Skin of body (tissue), 3 donors: ENCODE measurements at places on chromosomes 12 and 14. TPM values are rescaled to one million over a fixed set of nuclear protein-coding genes. Genes with fewer than 3 reads are reported as not detected.
A peak's percentile ranks its signal among the peaks of the same experiment; 100 is the strongest.

Gene NOVA1
- 11.5 TPM for total RNA-seq

Gene HOXC5
- total RNA-seq = 1.4 TPM

Gene FAM90A1
- not detected for total RNA-seq

Gene GPN3
- 15.4 TPM for total RNA-seq

DNA sequence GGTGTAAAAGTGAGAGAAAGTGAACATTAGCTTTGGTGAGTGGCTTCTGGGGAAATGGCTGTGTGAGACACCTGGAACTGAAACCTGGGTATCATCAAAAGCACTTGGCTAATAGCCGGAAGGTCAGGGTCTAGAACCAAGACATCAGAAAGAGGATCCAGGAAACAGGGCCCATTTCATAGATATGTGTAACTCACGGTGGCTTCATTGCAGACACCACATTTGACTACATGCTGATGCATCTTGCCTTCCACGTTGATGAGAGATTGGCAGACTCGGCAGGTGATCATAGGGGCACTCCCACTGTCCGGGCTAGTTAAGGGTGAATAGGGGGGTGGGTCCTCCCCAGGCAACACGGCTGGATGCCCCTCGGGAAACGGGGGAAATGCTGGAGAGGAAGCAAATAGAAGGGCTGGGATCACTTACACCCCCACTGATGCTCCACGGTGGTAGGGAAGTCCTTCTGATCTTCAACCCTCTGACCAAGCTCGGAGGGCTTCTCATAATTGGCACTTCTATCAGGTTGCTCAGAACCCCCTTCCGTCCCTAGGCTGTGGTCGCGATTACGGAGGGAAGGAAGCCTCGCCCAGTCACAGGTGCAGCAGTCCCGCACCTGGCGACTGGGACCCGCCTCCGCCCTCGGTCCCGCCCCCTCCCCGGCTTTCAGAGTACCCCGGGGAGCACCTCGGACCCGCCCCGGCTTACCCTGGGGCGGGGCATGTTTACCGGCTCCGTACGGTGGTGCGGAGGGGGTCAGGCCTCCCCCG is 593 bp downstream of the PIP4P1 start:
- DNase-seq = no peak

DNA sequence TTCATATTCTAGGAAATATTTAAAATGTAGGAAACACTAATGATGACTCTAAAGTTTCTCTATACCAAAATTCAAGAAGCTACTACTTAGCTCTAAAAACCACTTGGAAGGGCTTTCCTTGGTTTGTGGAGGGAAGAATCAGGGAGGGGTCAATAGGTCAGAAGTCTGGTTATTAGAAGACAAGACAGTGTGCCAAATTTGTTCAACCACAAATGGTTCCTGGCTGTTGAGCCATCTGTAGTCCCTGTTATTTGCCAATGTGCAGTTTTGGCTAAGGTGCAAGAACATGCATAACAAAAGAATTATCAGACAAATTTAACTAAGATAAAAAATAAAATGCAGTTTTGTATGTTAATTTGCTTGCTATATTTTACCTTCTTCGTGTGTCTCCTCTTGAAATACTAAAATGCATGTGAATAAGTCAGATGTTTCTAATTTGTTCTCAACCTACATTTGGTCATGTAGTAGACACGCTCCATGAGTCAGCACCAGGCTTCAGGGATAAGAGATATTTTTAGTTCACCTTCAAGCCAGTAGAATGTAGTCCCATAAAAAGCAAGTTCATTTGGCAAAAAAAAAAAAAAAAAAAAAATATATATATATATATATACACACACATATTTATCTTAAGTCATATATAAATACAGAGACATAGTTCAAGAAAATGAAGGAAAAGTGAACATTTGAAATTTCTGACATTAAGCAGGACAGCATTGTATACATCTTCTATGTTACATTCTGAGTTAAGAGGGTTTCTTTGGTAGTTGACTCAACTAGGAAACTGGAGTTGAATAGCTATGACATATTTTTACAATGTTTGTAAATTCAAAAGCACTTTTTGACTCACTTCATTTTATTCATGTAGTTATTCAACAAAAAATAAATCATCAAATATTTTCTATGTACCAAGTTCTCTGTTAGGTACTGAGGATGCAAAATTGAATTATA is 123.3 kb downstream of the KCNC2 start:
- DNase-seq = no peak

DNA sequence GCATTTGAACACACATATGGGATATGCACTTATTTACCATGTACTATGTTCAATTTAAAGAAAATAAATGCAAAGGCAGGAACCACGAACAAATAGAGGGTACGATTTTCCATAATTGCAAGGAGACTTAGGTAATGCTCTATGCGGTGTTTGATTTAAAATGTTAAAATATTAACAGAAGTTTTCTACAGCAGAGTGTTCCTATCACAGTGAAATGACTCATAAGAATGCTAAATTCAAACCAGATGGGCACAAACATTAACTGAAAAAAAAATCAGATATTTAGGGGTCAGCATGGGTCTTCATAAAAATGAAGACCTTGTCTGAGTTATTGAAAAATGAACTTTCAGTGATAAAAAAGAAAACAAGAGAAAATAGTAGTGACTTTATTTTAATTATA is 65.4 kb downstream of the LLPH start:
- DNase-seq = peak; percentile 3

DNA sequence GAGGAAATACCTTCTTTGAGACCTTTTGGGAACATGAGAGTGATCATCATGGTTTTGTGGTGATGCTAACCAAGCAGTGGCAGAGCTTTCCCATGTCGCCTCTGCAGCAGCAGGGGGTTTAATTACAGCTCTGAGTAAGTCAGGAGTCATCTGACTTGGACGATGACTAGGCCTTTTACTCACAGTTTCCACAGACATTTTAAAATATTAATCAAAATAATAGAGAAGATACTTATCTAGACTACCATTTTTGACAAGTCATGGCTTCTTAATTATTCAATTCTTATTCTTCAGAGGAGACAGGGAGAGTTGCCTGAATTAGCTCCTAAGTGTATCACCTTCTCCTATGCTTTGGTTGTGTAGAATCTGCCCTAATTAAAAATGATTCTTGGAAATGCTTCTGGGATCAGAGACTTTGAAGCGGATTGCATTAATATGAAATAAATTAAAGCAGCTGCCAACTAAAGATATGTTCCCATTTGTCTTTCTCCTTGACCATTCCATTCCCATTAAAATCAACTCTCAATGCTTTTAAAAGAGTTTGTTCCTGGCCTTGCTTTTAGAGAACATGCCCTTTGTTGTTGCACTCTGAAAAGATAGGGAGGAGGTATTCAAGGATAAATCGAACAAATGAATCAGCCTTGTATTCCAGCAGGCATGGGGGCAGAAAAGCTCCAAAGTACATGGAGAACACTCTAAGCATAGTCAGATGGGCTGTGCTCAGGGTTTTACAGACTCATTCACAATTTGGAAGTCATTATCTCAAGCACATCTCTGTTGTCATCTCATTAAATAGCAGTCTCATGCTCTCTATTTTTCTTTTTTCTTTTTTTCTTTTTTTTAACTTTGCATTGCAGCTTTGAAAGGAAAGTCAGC is 7.7 kb upstream of the IFNG-AS1 start:
- no peak for DNase-seq

DNA sequence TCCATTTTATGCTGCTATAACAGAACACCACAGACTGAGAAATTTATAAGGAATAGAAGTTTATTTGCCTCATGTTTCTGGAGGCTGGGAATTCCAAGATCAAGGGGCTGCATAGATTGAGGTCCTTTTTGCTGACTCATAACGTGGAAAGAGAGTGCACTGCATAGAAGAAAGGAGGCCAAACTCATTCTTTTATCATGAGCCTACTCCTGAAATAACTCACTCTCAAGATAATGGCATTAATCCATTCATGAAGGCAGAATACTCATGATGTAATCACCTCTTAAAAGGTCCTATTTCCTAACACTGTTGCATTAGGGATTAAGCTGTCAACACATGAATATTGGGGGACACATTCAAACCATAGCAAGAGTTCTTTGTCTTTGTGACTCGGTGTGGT is 60.0 kb upstream of the FBXO33 start:
- DNase-seq = no peak
